Fibroblast of skin of back (primary cell): ENCODE measurements at places on chromosomes 6 and 20.

DNA sequence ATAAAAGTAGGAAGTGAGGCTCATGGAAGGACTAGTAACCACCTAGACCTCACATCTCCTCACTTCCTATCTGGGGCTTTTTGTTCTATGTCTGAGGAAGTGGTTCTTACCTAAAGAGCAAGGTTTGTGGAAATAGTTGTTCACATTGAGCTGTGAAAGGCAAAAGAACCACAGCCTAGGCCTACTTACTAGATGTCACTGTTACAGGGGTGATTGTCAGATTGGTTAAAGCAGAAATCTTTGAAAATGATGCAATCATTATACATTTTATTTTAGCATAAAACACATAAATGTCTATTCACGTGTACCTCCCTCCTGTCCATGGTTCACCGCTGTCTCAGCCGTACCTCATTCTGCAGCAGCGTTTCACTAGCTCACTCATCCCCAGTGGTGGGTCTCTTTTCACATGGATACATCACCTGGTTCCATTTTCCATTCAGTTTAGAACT, 268.8 kb downstream of the TMEM242 start:
- DNase-seq: no peak

DNA sequence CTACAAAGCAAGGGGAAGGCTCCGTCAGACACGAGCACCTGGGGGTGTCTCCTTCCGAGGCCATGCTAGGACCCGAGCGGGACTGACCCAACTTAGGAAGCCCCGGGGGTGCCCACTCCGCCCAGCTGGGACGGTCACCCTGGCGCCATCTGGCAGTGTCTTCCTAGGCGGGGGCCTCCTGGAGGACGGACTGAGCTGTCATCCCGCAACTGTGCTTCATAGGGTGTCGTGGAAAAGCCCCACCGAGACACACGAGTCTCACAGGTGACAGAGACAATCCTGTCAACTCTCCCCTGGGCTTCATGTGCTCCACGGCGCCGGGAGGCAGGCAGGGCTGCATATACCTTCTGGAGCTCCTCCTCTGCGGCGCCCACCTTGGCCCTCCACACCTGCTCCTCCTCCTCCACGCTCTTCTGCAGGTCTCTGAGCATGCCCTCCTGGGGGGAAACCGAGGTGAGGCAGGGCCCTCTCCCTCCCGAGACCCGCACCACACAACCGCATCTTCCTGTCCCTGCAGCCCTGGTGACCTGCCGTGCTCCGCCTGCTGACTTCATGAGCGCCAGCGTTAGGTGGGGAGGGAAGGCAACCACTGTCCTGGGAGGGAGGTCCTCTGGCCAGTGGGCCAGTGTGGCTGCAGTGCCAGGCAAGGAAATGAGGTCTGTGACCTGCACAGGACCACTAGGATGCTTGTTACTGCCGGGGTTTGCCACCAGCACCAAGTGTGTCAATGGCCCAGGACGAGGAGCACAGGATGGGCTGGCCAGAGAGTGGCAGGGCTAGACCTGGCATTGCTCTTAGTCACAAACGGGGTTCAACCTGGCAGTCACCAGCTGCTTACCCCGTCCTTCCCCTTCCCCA, 50.7 kb downstream of the DSTN start:
- no peak for DNase-seq

GRCh38 chr6:132948889-132949288, 134.5 kb downstream of the RPS12 start:
- no peak for DNase-seq

GRCh38 chr6:162050579-162050978, 677.0 kb downstream of the PRKN start:
- DNase-seq: no peak

- no peak for DNase-seq
Measured at GRCh38 chr6:152209211-152209610, 401.7 kb downstream of the ESR1 start.
